ENCODE measurements at places on chromosomes 6 and 20.
A peak's percentile ranks its signal among the peaks of the same experiment; 100 is the strongest.

DNA sequence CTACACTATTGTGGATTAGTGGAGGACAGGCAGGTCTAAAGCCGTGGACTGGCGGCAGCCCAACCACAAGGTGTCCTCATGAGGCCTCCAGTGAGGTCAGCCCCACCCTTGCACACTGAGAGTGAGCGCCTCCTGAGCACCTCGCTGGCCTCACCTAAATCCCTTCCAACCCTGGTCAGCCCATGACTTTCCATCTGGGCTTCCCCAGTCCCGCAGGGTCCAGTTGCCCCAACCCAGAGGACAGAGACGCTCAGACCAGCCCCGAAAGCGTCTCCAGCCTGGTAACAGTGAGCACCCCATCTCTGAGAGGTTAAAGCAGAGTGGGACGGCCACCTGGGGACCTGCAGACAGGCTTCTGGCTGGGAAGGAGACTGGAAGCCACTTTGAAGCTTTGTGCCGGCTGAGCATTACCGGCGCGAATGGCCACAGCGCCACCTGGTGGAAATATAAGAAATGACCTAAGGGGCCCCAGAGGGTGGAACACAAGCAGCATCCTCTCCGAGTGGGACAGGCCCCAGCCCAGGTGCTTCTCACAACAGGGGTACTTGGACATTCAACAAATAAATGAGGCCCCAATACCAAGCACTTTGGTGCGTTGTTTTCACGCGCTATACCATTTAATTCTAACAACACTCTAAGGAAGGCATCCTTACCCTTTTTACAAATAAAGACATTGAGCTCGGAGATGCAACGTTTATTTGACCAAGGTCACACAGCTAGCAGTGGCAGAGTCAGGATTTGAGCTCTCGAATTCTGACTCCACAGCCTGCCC, 65.7 kb upstream of the TOP1 start:
- peak; percentile 92 for DNase-seq

DNA sequence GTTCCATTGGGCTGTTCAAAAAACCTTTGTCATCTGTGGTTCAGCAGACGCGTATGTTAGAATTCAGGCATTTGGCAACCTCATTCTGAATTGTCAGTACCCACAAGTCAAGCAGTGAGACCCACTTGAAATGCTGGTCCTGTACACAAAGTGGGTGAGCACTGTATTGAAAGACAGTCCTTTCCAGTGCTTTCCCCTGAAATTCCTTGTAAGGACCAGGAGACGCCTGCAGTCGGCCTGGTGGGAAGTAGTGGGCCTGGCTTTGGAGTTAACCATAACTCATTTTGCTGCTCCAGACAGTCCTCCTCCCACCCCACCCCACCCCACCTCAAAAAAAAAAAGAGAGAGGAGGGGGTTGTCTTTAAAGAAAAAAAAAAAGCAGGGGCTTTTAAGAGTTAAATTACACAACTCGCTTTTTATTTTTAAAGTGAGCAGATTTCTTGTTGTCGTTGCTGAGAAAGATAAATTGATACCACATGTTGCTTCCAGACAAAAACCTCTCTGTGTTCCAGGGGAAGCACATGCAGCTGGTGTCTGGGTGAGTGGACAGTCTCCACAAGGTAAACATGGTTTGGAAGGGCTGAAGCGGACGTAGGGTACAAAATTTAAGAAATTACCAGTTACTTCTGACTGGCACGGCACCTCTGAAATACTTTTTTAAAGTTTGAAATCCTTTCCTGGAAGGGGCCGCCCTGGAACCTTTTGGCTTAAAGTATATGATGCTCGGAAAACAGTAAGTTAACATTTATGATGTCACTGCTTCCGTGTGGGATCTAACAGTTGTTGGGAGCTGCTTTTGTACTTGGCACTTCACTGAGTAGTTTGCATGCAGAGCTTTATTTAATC, 95.3 kb downstream of the FOXO3 start:
- DNase-seq = no peak

DNA sequence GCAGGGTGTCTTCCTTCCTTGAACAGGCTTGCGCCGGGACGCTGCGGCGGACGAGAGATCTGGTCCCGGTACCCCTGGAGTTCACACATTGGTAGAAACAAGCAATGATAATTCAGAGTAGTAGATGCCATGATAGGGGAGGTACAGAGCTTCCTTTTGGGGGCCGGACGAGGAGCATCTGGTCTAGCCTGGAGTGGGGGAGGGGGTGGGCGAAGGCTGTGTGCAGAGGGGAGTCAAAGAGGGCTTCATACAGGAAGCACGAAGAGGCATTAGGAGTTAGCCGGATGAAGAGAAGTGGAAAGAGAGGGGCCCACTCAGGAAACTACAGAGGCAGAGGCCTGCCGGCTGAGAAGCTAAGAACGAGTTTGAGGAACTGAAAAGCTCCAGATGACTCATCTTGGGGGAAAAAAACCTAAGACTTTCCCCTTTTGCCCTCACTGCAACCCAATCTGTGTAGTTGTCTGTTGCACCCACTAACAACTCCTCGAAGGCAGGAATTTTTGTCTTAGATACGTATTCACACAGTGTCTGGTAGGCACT, 611 bp downstream of the CNPY3 start:
- no peak for DNase-seq

DNA sequence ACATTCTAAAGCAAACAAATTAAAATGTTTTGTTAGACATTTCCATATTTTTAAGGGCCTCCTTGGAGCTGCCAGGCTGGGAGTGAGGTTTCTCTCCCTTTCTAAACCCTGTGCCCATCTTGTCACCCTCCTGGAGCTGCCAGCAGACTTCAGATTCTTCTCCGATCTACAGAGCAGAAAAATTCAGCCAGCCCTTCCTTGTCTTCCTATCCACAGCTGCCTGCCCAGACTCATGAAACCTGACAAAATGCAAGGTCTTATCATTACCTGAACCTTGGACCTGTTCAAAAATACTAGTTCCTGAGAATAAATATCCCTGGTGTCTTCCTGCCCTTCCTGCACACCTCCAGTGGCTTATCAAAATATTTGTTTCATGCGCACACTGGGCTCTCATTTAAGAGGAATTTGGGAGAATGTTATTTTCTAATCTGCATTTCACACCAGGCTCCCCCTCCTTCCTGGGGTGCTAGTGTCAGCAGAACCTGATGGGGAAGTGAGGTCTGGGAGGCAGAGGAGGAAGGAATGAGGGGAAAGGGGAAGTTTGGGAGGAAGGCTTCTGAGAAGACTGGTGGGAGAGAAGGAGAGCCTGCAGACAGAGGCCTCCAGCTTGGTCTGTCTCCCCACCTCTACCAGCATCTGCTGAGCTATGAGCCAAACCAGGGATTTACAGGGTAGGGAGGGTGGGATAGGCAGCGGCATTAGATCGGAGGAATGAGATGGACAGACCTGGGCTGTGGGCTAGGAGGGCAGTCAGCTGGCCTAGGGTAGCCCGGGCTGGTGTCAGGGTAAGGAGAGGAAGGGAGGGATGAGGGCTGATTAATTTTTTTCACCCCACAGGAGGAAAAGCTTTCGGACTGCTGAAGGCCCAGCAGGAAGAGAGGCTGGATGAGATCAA, at the start of gene AIF1:
AIF1 (plus strand) TSS at position 551 of the 895 bp plus-strand sequence; CDS start at position 647, 96 bp downstream.
- no peak for DNase-seq

GRCh38 chr6:40845553-40845952, 193.5 kb downstream of the UNC5CL start:
- DNase-seq = peak; percentile 85

DNA sequence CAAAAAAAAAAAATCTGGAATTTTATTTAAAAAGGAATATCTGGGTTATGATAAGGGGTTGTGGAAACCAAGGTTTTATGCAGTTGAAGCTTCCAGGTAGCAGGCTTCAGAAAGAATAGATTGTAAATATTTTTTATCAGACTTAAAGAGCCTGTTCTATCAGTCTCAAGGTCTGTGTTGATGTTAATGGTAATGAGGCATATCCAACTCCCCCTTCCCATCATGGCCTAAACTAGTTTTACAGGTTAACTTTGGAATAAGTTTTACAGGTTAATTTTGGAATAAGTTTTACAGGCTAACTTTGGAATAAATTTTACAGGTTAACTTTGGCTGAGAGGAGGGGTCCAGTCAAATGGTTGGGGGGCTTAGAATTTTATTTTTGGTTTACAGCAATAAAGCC, 92.4 kb downstream of the CD24 start:
- DNase-seq = no peak

GRCh38 chr6:40634429-40634828, 47.3 kb upstream of the LRFN2 start:
- no peak for DNase-seq

DNA sequence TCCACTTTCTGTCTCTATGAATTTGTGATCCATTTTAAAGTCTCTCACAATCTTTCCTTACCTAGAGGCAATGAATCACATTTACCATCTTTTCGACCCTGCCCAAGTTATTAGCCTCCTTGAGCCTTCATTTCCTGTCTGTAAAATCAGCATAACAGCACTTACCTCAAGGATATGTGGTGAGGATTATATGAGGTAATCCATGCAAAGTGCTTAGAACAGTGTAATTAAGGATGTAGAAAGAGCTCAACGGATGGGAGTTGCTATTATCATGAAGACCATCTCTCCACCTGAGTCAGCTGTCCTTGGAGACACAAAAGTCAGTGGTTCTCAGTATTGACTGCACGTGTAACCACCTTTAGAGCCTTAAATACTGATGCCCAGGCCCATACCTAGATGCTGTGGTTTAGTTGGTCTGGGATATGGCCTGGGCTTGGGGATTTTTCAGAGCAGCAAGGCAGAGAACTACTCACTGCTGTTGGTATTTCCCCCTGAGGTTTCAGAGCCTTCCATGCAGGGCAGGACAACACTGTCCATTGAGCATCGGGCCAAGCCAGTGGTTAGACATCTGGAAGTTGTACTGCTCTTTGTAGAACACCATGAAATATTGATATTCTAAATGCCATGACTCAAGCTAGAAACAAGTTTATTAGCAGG, 55.8 kb downstream of the LYRM2 start:
- DNase-seq = no peak

GRCh38 chr6:155611742-155612141, 156.1 kb upstream of the NOX3 start:
- no peak for DNase-seq

DNA sequence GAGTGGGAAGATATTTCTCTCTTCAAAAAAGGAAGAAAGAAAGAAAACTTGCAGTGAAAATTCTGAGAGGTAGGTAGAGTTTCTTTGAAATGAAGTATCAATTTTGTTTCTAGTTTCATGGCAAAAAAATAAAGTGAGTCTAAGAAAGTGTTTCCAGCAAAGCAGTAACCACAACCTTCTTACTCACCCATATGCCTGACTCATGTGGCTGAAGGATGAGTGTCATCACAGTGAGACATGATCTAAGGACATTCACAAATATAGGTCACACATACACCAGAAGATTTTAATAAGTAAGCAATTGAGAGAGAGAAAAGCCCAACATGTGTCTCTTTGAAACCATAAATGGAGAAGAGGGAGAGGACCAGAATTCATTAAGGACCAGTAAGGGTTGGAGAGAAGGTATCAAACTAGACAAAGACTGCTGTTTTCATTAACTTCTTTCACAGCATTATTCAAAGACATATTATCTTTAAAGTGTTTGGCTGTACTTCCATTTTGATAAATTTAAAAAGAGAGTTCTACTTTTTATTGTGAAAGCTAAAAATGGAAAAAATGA, 169.5 kb downstream of the FRK start:
- DNase-seq = no peak

GRCh38 chr20:46230801-46231282, 77.5 kb downstream of the CDH22 start:
- peak; percentile 82 for DNase-seq

Measured in ELF-1 (cell line).